COLO829 (cell line): ENCODE measurements at places on chromosomes 5 and 9.

DNA sequence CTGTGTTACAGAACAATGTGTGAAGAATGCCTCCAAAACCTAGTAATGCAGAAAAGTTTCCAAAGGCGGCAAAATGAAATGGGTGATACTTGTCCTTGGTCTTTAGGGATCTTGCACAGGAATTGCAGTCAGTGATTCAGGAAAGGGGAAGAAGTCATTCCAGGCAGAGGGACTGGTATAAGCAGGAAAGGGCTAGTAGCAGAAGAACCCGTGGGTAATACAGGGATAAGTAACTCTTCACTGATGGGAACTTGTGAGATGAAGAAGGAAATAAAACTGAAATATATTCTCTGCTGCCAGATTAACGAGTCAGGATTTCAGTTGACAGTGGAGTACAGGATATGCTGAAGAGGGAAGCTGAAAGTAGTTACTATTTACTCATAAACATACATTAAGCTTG lies 1.2 kb downstream of the SRFBP1 start:
- DNase-seq = no peak

- DNase-seq = no peak
These were observed 181.5 kb downstream of the SLCO4C1 start for GRCh38 chr5:102114525-102115069.

DNA sequence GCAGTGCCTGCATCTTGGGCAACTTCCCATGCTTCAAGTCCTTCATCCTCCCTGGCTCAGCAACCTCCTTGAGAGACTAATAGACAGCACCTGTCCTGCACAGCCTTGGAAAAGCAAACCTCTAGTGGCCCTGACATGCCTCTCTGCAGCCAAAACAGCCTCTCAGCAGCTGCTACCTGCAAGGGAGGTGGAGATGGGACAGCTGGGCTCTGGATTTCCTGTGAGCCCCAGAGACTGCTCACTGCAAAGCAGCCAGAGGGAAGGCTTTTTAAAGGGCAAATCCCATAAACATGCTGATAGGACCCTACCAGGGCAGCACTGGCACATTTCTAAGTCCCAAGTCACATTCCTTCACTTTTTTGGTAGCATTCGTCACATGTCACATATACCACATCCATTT lies 31.5 kb upstream of the MYORG start:
- DNase-seq = no peak

GRCh38 chr9:36959681-36960574 lies 74.1 kb downstream of the PAX5 start:
- DNase-seq = no peak
